Memory B cell (primary cell): ENCODE measurements at places on chromosomes 7 and 10.

DNA sequence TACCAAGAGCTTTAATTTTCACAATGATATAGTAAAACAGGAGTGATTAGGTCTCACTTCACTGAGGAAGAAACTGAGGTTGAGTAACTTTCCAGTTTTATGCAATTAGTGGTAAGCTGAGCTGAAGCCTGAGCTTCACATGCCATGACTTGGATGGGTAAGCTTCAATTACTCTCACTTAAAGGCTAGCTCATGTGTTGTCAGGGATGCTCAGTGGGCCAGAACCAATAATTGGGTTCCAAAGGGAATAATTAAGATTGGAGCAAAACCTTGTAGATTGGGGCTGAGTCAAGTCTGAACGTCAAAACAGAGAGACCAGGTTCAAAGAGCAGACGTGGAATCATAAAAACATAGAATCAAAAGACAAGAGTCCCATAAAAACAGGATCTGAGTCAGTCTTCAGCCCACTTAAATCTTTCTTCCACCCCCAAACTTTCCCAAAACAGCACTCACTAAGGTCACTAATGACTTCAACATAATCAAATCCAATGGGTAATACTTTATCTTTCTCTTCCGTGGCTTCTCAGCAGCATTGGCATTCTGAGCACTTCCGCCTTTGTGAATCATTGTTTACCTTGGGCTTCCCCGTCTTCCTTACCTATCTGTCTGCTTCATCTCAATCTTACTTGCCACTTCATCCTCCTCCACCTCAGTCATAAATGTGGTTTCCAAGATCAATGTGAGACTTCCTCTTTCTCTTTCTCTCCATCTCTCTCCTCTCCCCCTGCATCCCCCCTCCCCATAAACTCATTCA lies 23.0 kb upstream of the EGFR start:
- no peak for DNase-seq

- DNase-seq = no peak
Measured at GRCh38 chr7:100157334-100158228, 942 bp downstream of the TRAPPC14 start.

DNA sequence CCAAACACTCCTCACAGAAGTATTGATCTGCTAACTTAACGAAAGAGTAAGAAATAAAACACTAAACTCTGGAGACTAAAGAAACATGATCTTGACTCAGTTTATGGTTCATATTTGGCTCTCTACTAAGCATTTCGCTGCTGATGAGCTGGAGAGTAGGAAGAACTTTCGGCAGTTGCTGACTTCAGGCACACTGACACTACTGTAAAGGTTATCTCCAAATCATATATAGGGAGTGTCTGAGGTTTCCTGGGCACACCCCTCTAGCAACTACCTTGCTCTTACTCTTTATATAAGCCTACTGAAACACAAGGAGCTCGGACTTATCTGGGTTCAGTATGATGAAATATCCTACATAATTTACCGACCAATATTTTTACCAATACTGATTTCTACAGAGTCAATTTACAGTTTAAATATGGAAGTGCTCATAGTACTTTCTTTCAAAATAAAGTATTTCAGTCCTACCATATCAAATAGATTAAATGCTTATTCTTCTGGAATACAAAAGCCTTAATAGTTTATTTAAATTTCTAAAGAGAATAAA lies 39.5 kb downstream of the ERCC6 start:
- no peak for DNase-seq

DNA sequence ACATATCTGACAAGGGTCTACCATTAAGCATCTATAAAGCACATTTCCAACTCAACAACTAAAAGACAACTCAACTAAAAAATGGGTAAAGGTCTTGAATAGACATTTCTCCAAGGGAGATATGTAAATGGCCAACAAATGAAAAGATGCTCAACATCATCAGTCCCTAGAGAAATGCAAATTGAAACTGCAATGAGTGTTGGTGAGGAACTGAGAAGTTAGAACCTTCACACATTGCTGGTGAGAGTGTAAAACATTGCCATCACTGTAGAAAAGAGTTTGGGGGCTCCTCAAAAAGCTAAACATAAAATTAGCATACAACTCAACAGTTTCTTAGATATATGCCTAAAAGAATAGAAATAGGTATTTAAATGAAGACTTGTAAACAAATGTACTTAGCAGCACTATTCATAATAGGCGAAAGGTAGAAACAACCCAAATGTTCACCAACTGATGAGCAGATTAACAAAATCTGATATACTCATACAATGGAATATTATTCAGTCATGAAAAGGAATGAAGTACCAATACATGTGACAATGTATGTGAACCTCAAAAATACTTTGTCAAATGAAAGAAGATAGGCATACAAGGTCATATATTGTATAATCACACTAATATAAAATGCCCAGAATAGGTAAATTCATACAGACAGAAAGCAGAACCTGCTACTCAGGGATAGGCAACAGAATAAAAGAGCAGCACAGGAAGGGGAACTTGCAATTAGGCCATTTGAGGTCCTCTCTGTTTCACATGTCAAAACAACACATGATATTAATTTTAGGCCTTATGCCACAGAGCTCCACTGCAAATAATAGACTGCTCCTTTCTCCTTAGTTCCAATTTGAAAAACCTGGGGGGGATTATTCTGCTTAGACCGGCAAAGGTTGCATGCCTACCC lies 10.6 kb upstream of the LRRC72 start:
- no peak for DNase-seq

- DNase-seq = no peak
Measured at GRCh38 chr7:40579401-40579800, 444.6 kb downstream of the SUGCT start.

GRCh38 chr7:132533916-132534315 lies 42.4 kb downstream of the PLXNA4 start:
- DNase-seq = no peak
